Activated naive CD4-positive, alpha-beta T cell treated with anti-CD3 and anti-CD28 coated beads, Interleukin-2, amount 50 U/mL, for 72 hours (primary cell): ENCODE measurements at places on chromosomes 2 and 18. TPM values are rescaled to one million over a fixed set of nuclear protein-coding genes. Genes with fewer than 3 reads are reported as not detected.

DNA sequence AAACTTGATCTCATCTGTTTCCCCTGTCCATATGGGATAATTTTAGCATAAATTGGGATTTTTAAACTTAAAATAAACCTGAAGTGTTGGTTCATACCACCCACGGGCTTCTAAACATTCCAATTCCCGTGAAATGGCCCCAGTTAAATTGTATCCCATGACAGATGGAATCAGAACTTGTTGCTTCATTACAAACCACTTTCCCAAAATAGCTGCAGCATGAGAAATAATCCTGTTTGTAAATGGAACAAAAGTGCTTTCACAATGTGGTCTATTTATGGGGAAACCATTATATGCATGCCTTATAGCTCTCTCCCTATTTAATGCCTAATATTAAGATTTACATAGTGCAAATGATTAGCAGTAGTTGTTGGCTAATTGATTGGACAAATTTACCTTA lies 15.9 kb downstream of the SCG2 start:
- DNase-seq: no peak

DNA sequence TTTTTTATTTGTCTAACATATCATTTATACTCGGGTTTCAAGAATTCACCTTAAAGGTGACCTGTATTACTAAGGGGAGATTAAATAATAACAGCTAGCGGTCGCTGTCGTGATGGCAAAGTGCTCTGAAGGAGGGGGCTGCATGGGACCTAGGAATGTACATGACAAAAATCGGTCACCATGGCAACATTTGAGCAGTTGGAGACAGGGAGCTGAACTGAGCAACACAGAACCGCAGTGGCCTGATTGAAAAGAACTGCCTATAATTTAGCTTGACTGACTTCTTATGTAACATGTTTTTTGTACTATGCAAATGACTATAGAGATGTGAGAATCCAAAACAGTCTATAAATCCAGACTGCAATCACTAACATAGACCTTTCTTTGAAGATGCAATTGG lies 34.3 kb upstream of the EPHA4 start:
- no peak for DNase-seq

CD28 gene
- total RNA-seq: 191 TPM

IL36RN gene
- total RNA-seq: not detected

ODC1 gene
- 75.3 TPM for total RNA-seq

C2orf72 gene
- total RNA-seq: 0.18 TPM
